GM23248 (cell line): ENCODE measurements at places on chromosomes 4 and X. TPM values are rescaled to one million over a fixed set of nuclear protein-coding genes. Genes with fewer than 3 reads are reported as not detected.

- peak; percentile 35 for DNase-seq
Observed at GRCh38 chr4:26839534-26839951, 21.1 kb upstream of the STIM2 start.

AREG gene
- polyA plus RNA-seq: 0.56 and 0.76 TPM in 2 replicates

KDR gene
- 0.10 and 0.20 TPM in 2 replicates for polyA plus RNA-seq

CXCR3 gene
- polyA plus RNA-seq: not detected in 2 replicates

GRCh38 chrX:57366430-57366829, 79.9 kb downstream of the FAAH2 start:
- DNase-seq: no peak

- DNase-seq: no peak
Observed at GRCh38 chr4:52850406-52851124, 11.6 kb upstream of the RASL11B start.

ABRAXAS1 gene
- 5.8 TPM in 2 replicates for polyA plus RNA-seq

XAGE3 gene
- polyA plus RNA-seq: not detected in 2 replicates

NDP gene
- 0.42 and 0.79 TPM in 2 replicates for polyA plus RNA-seq

- DNase-seq: peak; percentile 85
Observed at GRCh38 chrX:150934453-150934852, 36.0 kb upstream of the CD99L2 start.

DNA sequence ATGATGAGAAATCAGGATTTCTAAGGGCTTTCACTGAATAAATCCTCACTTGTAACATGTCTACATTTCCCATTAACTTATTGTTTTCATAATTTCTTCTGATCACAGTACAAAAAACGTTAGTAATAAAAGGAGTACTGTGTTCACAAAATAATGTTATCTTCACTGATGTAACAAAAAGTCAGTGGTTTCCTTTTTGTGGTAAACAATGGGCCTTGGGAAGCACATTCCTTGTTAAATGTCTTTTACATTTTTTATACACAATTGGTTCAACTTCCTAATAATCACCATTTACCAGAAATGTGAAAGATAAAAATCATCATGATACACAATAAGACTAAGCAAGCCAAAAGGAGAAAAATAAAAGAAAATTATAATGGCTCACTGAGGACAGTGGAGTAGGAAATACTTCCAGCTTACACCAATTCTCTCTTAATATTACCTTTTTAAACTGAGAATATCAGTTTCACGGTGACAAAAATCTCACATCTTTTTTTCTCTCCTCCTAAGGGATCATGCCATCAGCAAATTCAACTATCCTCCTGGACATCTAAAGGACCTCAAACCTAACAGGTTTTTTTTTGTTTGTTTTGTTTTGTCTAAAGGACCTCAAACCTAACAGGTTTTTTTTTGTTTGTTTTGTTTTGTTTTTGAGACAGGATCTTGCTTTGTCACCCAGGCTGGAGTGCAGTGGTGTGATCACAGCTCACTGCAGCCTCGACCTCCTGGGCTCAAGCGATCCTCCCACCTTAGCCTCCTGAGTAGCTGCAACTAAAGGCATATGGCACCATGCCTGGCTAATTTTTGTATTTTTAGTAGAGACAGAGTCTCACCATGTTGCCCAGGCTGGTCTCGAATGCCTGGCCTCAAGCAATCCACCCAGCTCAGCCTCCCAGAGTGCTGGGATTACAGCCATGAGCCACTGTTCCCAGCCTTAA, 57.3 kb downstream of the FRYL start:
- DNase-seq: peak; percentile 22

DNA sequence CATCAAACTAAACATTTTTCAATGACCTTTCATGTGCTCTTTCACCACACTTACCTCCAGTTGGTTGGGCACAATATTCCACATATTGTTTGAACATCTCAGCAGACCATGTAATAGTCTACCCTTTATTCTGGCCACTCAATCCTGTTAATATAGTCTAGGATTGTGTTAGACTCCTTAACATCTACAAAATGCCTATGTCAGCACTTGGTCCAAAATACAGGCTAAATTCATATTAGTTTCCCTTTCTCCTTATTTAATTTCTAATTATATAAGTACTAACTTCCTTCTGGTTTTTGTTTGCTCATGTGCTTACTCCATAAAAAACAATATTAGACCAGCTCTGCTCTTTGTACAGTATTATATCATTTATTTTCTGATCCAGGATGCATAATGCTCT, 21.1 kb downstream of the MEPE start:
- DNase-seq: no peak

GRCh38 chr4:72496119-72496518, 72.9 kb downstream of the ADAMTS3 start:
- DNase-seq: peak; percentile 24

GRCh38 chrX:118370921-118371624, 25.2 kb downstream of the WDR44 start:
- DNase-seq: peak; percentile 78

- no peak for DNase-seq
Observed at GRCh38 chr4:10405672-10406071, 51.6 kb downstream of the ZNF518B start.

DNA sequence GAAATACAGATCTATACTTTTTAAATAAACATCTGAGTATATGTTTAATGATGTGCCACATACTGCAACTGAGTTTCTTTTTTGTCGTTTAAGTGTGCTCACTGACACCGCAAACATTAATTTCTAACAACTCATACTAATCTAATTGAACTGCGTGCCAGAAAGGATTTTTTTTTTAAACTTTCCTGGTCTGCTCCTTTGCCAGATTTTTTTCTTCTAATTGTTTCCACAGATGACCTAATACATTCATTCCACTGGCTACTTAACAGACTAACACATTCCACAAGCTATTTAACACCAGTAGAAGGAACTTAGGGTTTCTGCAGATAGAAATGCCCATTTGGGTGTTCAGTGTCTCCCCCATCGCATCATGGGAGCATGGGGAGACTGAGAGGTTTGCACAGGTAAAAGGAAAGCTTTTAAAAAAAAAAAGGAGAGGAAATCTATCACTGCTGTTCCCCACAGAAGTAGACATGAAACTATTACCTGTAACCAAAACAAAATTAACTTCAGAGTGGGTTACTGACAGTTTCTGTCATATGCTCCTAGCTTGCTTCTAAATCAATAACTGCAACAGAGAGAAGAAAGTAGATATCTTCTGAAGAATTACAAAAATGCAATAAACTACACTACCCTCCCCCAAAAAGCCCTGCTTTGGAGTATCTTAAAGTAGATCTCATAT, 31.6 kb downstream of the SH3KBP1 start:
- peak; percentile 57 for DNase-seq

- no peak for DNase-seq
Observed at GRCh38 chrX:137425986-137426385, 139.9 kb upstream of the ZIC3 start.

- no peak for DNase-seq
Observed at GRCh38 chr4:2324891-2325290, 63.0 kb upstream of the MXD4 start.

- no peak for DNase-seq
Observed at GRCh38 chr4:102281171-102281839, 64.0 kb downstream of the SLC39A8 start.

FAM53A gene
- polyA plus RNA-seq: 1.4 and 2.8 TPM in 2 replicates

AFF2 gene
- 0.06 and 0.31 TPM in 2 replicates for polyA plus RNA-seq

DNA sequence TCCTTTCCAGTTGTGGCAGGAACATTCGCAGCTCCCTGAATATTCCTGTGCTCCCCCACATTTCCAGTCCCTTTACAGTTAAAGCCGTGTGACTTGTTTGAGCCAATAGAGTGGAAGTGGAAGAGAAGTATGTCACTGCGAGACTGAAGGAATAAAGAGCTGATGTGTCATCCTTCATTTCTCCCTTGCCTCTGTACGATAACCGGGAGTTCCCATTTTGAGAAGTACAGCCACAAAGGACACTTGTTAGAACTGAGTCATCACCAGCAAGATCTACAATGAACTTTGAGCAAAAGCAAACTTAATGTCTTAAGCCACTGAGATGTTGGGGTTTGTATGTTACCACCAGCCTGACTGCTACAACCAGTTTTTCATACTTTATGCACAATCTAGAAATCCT, 92.3 kb downstream of the SPRY1 start:
- DNase-seq: peak; percentile 65

DNA sequence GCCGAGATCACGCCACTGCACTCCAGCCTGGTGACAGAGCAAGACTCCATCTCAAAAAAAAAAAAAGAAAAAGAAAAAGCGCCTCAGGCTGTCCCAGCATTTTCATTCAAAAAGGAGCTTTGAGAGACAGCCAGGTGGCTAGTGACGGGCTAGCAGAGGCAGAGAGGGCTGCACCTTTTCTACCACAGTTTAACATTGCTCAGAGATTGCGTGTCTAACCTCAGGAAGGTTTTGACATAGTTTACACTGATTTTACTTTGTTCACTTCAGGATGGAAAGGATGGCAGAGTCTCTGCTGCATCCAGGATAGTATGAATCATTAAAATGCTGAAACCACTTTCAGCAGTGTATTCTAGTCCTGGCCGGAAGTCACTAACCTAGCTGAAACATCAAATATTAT, 28.1 kb downstream of the ZFP42 start:
- DNase-seq: no peak

ELK1 gene
- 47.7 and 49.5 TPM in 2 replicates for polyA plus RNA-seq

- DNase-seq: peak; percentile 74
Observed at GRCh38 chr4:147755561-147756295, 23.8 kb downstream of the ARHGAP10 start.

DNA sequence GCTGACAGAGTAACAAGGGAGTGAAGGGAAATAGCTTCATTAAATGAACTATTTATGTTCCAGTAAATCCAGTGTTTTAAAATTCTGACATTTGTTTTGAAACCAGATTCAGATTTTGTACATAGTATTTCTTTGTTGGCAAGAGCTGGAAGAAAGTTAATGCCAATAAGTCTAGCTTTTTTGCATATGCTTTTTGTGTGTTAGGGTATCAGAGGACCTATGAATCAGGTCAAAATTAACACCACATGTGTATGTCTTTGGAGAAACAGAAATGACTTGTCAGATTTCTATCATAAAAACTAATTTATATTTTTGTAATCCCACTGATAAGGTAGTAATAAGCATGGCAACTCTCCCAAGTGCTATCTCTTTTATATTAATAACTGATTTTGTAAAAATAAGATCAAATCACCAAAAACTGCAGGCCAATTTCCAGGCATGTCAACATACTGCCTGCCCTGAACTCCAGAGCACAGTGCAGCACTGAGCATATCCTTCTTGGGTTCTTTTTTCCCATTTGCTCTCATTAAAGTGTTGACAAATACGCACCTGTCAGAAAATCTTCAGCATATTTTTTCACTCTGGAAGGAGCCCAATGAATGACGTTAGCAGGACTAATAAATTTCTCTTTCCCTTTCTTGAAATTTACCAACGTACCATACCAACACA, 65.5 kb downstream of the SH3RF1 start:
- DNase-seq: peak; percentile 42
